ENCODE measurements at places on chromosomes 4 and X.
A peak's percentile ranks its signal among the peaks of the same experiment; 100 is the strongest.

GRCh38 chrX:30610026-30610425, 32.5 kb upstream of the TASL start:
- DNase-seq: no peak

DNA sequence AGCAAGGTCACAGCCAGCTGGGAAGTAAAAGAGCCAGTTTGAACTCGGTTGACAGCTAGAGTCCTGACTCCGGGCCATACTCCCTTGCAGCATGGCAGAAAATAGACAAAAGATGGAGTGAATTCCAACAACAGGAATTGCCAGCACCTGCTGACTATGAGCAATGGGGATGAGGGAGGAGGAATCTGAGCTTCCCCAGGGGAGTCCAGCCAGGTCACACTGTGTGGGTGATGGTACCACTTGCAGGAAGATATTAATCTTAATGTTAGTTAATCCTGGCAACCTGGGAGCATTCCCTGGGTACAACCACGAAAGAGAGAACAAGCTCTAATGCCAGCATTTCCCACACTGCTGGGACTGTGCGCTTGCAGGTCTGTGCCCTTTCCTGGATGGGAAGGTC, 48.1 kb upstream of the S100G start:
- DNase-seq: no peak

DNA sequence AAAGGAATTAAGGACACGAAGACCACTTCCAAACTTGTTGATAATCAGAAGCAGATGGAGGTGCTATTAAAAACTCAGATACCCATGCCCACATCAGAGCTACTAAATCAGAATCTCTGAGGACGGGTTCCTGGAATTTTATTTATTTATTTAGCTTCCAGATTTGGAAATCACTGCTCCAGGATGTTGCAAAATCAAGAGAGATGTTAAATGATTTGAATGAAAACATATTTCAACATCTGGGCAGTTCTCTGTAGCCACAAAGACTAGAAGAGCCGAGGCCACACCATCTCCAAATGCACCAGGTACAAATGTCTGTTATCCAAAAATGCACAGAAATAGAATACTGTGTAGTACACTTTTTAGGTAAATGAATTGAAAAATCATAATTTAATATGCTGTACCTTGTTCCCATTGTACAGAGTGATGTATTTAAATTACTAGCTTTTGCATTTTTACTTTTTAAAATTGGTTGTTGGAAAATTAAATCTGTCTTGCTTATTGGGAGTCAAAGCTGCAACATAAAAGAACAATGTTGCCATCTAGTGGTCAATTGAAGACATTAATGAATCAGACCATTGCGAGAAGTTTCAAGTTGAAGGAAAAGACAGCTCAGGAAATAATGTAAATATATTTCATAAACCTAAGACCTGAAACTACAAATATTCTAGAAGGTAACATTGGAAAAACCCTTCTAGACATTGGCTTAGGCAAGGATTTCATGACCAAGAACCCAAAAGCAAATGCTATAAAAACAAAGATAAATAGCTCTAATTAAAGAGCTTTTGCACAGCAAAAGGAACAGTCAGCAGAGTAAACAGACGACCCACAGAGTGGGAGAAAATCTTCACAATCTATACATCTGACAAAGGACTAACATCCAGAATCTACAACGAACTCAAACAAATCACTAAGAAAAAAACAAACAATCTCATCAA, 151.3 kb upstream of the TTC29 start:
- peak; percentile 54 for DNase-seq

DNA sequence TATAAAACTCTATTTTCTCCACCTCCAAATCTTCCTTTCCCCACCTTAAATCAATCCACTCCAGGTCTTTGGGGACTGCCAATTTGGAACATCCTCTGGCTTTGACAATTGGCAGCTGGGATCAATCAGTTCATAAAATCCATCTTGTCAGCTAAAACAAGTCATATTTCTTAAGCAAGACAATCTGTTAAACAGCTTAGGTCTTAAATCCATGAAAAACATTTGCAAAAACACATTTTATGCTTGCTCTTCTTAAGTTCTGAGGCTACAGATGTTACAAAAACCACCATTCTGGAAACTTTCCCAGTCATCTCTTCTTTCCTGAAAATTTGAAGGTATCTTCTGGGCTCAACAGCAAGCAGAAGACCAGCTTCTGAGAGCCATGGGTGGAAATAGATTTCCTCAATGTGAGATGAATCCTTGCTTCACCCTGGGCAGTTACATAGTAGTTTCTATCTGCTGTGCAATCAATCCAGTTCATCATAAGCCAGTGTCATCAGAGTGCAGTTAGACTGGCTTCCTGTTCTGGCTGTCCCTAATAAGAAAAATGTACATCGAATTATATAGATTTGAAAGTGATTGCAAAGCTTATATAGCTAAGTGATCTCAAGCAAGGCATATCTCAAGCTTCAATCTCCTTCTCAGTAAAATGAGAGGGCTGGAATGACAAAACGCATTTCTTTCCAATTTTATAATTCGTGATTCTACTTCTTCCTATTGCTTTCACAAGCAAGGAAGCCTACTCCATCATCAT, 402.7 kb upstream of the INTU start:
- DNase-seq: no peak

- no peak for DNase-seq
Observed at GRCh38 chr4:91198951-91199350, 1071.8 kb downstream of the CCSER1 start.

GRCh38 chr4:188603646-188604045, 464.4 kb downstream of the TRIML1 start:
- DNase-seq: no peak

- DNase-seq: no peak
Observed at GRCh38 chr4:73414936-73415271, 10.8 kb downstream of the ALB start.

DNA sequence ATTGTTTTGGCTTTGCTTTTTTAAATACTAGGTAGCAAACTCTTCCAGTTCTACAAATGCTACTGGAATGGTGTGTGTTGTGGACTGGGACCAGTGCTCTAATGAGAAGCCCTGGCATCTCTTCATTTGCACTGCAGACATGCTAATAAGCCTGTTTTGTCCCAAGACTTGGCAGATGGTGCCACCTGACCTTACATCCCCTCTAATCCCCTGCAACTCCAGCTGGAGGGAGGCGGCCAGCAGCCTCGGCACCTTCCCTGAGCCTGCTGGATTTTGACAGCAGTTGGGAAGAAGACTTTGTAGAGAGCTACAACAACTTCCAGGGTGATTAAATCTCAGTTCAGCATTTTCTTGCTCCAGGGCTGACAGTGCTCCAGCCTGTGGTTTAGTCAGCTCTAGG, 200.0 kb downstream of the DCLK2 start:
- DNase-seq: no peak

GRCh38 chr4:72468904-72469502, 100.0 kb downstream of the ADAMTS3 start:
- no peak for DNase-seq

- no peak for DNase-seq
Observed at GRCh38 chrX:54484666-54485065, 11.4 kb downstream of the FGD1 start.

DNA sequence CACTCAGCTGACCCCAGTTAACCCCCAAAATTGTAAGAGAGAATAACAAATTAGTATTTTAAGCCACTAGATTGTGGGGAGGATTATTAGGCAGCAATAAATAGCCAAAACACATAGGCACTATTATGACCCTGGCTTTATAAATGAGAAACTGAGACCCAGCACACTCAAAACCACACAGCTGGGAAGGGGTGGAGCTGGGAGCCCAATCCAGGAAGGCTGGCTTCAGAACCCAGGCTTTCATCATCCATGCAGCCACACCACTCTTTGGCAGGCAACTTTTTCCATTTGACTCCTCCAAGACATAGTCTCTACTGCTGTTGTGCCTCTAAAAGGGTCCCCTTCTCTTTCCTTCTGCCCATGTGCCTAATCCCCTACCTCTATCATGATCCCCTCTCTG, 253.8 kb downstream of the DHX15 start:
- no peak for DNase-seq
